ENCODE measurements at places on chromosomes 1 and 21.

GRCh38 chr21:32682696-32683474 lies 44.9 kb downstream of the SYNJ1 start:
- no peak for DNase-seq

- peak; percentile 79 for DNase-seq
These were observed 26.6 kb downstream of the ZBTB18 start for GRCh38 chr1:244077473-244078220.

GRCh38 chr1:170881268-170882265 lies 53.8 kb upstream of the MROH9 start:
- peak; percentile 55 for DNase-seq

- peak; percentile 16 for DNase-seq
These were observed 387.8 kb downstream of the KCNH1 start for GRCh38 chr1:210746024-210746731.

DNA sequence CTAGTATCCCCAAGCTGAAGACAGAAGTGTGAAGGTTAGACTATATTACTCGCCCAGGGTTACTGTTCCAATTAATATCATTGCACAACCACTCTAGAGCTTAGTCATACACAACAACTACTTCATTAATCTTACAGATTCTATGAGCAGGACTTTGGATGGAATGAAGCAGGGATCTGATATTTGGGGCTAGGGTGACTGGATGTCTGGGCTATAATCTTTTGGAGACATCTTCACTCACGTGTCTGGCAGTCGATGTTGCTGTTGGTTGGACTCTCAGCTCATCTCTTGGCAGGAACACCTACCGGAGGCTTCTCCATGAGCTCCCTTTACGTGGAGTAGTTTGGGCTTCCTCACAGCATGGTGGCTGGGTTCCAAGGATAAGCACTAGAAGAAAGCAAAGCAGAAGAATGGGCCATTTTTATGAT lies 519.2 kb upstream of the B3GALT2 start:
- no peak for DNase-seq

DNA sequence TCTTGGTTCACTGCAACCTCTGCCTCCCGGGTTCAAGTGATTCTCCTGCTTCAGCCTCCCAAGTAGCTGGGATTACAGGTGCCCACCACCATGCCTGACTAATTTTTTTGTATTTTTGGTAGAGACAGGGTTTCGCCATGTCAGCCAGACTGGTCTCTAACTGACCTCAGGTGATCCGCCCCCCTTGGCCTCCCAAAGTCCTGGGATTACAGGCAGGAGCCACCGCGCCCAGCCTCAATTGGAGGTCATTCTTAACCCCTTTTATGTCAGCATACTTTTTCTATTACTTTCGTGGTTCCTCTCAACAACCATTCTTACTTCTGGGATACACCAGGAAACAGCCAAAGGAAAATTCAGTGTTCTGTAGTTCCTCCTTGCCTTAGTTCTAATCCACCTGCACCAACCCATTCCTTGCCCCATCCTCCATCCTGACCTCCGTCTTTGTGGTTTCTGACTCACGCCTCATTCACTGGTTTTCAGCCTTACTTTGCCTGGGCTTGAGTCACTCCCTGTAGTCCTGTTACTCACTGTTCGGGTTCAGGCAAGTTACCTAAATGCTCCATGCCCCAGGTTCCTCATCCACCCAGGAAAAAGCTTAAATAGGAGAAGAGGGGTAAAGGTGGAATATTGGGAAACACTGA lies 12.9 kb upstream of the BCL10 start:
- DNase-seq = peak; percentile 89

DNA sequence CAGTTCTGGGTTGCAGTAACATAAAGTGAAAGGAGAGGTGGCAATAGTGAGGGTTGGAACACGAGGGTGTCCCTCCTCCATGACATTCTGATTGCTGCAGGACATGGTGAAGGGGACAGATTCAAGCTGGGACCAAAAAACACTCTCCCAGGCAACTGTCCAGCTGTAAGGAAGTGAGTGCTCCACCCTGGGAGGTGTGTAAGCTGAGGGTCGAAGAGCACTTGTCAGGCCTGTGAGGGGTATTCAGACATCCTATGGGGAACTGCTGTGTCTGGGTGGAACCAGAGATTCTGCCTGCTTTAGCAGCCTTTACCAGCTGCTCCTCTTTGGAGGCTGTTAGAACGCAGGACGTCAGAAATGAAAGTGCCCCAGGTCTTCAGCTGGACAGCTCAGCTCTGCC lies 212.1 kb downstream of the TRABD2B start:
- no peak for DNase-seq

- DNase-seq = no peak
These were observed 53.9 kb upstream of the LBR start for GRCh38 chr1:225481738-225482137.

- DNase-seq = no peak
These were observed 3.8 kb upstream of the RWDD3 start for GRCh38 chr1:95230256-95230655.

GRCh38 chr1:228249513-228250305 lies 41.9 kb downstream of the OBSCN start:
- DNase-seq = no peak

DNA sequence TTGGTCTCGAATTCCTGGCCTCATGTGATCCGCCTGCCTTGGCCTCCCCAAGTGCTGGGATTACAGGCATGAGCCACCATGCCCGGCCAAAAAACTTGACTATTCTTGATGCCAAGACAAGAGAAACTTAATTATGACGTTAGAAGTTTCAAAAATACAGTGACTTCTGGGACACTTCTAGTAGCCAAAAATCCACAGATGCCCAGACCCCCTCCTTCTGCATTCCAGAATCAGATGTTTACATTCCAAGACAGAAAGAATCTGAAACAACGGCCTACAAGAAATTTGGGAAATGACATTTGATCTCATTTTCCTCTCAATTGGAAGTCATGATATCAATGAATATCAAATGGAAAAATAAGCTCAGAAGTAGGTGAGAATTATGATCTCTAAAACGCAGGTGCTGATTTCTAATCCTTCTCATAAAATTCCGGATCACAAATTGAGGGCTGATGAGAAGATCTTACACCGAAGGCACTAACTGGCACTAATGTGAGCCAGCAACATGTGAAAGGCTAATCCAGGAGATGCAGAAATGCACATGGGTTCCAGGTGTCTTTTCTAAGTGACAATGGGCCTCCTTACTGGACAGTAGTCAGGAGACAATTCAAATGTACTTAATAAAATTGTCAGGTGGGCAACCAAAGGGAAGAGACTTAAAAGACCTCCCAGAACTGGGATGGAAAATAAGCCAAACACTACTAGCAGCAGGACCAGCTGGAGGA lies 5.5 kb downstream of the RAB29 start:
- DNase-seq = no peak

GRCh38 chr1:44696101-44696500 lies 21.6 kb downstream of the ARMH1 start:
- DNase-seq = no peak

GRCh38 chr1:94734963-94735901 lies 84.9 kb upstream of the SLC44A3 start:
- DNase-seq = no peak

- no peak for DNase-seq
These were observed 33.9 kb downstream of the TMEM63A start for GRCh38 chr1:225848030-225848955.

- no peak for DNase-seq
These were observed 104.2 kb upstream of the SOX13 start for GRCh38 chr1:203968761-203969160.

GRCh38 chr1:209609791-209610630 lies 26.5 kb downstream of the CAMK1G start:
- no peak for DNase-seq

DNA sequence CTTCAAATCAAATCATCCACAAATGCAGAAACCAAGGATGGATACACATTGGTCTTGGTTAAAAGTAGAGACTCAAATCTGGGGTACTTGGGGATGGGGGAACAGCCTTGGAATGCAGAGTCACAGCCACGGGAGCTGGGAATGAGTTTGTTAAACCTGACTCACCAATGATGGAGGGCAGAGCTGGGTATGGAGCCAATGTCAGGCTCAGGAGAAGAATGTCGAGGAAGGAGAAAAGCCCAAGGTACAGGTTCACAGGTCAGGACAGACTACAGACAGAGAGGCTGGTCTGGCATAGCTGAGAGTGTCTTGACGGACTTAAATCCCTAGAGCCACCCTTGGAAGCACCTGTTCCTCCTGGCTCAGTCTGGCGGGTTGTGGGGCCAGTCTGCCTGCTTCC lies 237.6 kb downstream of the NTNG1 start:
- peak; percentile 23 for DNase-seq

DNA sequence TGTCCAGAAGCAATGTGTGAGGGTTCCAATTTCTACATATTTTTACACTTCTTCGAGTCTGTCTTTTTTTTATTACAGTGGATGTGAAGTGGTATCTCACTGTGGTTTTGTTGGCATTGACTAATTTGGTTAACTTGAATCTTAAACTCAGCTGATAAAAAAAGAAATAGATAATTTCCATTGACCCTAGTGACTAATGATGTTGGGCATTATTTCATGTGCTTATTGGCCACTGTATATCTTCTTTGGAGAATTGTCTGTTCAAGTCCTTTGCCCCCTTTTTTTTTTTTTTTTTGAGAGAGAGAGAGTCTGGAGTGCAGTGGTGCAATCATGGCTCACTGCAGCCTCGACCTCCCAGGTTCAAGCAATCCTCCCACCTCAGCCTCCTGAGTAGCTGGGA lies 33.3 kb upstream of the NBPF3 start:
- DNase-seq = no peak

- no peak for DNase-seq
These were observed 139.3 kb upstream of the EDN2 start for GRCh38 chr1:41623736-41624135.

DNA sequence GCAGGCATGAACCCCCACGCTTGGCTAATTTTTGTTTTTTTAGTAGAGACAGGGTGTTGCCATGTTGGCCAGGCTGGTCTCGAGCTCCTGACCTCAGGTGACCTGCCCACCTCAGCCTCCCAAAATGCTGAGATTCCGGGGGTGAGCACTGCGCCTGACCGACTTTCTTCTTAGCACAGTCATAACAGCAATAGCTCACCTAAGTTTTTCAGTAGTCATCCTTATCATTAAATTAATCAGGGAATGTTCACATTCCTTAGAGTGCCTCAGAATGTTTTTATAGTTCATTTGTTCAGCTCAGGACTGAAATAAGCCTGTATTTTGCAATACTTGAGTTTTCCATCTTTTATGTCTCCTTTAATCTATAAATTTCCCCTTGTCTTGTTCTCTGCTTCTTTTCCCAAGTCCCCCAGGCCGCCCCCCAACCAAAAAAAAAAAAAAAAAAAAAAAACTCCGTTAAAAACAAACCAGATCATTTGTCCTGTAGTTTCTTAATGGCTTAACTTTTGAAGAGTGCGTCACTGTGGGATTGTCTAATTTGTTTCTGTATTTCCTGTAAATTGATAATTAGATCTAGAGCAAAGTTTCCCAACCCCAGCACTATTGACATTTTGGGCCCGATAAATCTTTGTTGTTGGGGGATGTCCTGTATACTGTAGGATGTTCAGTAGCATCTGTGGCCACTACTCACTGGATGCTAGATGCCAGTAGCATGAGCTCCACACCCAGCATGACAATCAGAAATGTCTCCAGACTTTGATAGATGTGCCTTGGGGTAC lies 120.7 kb downstream of the ITSN1 start:
- peak; percentile 47 for DNase-seq

- no peak for DNase-seq
These were observed 22.3 kb upstream of the NR5A2 start for GRCh38 chr1:200005165-200005564.

- DNase-seq = no peak
These were observed 4.8 kb upstream of the TNN start for GRCh38 chr1:175062858-175063257.

- DNase-seq = peak; percentile 64
These were observed 104.1 kb downstream of the NEGR1 start for GRCh38 chr1:72178266-72178665.

GRCh38 chr1:211959221-211959620 lies 76.1 kb downstream of the INTS7 start:
- DNase-seq = no peak

DNA sequence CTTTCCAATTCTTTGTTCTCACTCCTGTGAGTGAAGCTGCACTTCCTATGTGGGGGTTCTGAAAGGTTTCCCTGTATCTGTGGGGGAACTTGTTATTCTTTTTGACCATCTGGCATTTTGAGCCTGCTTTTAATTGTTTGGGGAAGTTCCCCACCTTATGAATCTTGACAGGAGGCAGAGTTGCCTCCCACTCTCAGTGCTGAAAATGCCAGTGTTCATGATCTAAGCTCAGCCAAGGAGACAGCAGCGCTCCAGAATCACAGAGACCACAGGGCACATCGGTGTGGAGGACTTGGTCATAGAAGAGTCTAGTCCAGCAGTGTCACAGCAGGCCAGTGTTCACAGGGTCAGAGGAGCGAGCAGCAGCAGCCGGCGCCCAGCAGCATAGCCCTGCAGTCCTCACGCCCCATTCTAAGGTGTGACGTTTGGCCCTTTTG lies 63.8 kb upstream of the PRDX6 start:
- DNase-seq = no peak

- no peak for DNase-seq
These were observed 20.2 kb upstream of the PKP1 start for GRCh38 chr1:201262963-201263608.

- no peak for DNase-seq
These were observed 40.5 kb downstream of the MRPS6 start for GRCh38 chr21:34113842-34114241.

- DNase-seq = peak; percentile 69
These were observed 63.8 kb downstream of the TBCE start for GRCh38 chr1:235430991-235431390.
